ENCODE measurements at places on chromosomes 6 and 20.

GRCh38 chr6:44464527-44465310 lies 77.2 kb downstream of the CDC5L start:
- no peak for DNase-seq

GRCh38 chr6:21404577-21404976 lies 189.0 kb upstream of the SOX4 start:
- no peak for DNase-seq

GRCh38 chr20:25353747-25354705 lies 36.6 kb downstream of the ABHD12 start:
- DNase-seq = no peak

- no peak for DNase-seq
Observed at GRCh38 chr6:23224540-23224939, 655.2 kb downstream of the HDGFL1 start.

DNA sequence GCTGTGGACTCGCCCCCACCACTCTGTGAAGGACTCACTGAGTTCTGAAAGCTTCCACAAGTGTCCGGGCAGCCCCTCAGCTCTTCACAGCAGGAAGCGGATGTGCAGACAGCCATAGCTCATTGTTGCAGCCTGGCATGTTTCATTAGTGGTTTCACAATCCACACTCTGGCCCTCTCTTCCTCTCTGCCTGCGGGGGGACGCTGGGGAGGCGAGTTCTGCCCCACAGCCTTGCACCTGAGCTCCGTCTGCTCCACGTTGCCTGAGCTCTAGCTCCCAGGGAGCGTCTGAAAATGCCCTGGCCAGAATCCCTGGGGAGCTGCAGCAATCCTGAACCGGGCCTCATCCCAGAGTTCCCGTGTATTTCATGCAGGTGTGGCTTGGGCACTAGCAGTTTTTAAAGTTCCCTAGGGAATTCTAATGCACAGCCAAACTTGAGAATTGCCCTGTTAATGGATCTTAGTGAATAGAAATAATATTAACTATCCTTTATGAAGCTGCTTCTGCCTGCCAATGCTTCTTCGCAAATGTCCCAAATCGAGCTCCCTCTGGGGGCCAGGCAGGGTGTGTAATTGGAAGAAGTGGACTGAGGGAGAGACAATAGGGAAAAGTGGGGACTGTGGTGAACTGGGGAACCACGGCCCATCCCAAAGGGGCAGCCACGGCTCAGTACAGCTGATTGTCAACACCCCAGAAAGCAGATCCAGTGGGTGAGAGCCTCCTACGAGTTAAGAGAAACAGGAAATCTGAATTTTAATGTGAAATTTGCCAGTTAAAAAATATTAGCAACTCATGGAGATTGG lies 51.5 kb downstream of the CTCFL start:
- no peak for DNase-seq

- no peak for DNase-seq
Observed at GRCh38 chr20:50068041-50068651, 44.8 kb downstream of the UBE2V1 start.

GRCh38 chr20:1801225-1801928 lies 93.8 kb upstream of the SIRPA start:
- DNase-seq = no peak

DNA sequence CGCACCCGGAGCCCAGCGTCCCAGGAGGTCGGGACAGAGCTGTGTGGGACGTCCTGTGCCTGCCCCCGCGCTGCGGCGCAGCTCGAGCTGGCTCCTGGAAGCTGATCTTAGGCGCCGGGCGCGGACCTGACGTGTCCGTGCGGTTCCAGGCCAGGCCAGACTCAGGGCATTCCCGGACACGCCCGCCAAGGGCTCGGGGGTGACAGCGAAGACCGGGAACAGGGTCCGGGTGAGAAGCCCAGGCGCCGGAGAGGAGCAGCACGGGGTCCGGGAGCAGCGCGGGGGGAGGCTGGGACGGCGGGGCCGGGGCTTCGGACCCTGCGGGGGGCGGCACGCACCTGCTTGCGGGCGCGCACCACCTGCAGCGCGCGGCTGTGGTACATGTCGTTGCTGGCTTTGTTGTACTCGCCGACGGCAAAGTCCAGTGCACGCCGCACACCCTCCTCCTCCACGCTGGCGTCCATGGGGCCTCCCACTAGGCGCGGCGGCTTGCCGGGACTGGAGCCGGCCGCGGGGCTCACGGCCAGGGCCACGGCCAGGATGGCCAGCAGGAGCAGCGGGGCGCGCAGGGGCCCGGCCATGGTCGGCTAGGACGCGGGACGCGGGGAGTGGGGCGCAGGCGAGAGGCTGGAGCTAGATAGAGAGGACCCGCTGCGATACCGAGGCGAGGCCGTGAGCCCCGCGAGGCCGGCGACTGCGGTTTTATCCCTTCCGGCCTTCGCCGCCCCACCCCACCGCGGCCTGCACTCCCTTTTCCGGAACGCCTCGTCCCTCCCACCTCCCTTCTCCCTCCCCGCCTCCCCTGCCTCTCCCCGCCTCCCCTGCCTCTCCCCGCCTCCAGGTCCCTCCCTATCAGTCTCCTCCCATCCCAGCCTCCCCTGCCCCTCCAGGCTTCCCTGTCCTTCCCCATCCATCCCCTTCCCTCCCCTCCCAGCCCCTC lies at the start of gene CST3:
CST3 (minus strand) TSS at position 674 of the 940 bp plus-strand sequence; CDS start at position 581, 93 bp downstream.
- no peak for DNase-seq

- no peak for DNase-seq
Observed at GRCh38 chr6:136334465-136334846, 44.8 kb upstream of the BCLAF1 start.

DNA sequence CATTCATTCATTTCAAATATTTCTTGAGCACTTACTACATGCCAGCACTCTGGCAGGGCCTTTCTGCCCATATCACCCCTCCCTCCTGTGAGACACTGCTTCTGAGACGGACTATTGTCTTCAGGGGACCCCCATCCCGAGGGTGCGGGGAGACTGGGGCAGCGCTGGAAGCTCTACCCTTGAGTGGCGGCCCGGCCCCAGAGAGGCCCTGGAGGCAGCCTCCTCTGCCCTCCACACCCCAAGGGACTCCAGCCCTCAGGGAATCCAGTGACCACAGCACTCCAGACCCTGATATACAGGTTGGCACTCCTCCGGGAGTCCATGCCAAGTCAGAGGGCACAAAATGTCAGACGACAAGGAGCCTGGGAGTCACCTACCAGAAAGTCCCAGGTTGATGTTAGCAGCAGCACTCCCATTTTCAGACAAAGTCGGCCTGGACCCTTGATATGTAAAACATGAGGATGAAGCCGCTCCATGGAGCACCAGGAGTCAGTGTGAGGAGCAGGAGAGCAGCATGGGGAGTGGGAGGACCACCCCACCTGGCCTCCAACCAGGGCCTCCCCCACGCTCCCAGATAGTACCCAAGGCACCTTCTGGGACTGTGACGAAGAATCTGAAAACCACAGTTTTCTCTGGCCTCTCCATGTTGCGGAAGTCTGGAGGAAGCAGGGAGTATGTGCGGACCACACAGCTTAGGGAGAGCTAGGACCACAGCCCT lies 20.7 kb downstream of the TFEB start:
- DNase-seq = no peak

DNA sequence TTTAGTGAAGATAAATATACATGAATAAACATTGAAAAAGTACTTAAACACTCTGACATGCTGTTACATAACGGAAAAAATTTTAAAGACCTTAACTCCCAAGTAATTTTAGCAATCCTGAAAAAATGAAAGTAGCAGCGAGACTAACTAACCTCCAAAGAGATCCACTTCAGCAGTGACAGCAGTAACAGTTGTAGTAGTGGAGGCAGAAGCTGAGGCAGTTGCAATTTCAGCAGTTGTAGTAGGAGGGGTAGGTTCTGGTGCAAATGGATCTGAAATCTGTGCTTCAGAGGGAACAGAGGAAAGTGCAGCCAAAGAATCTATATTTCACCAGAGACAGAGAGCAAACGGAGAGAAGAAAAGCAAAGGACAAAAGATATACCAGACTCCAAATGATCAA lies 88.8 kb downstream of the PRSS35 start:
- DNase-seq = no peak

DNA sequence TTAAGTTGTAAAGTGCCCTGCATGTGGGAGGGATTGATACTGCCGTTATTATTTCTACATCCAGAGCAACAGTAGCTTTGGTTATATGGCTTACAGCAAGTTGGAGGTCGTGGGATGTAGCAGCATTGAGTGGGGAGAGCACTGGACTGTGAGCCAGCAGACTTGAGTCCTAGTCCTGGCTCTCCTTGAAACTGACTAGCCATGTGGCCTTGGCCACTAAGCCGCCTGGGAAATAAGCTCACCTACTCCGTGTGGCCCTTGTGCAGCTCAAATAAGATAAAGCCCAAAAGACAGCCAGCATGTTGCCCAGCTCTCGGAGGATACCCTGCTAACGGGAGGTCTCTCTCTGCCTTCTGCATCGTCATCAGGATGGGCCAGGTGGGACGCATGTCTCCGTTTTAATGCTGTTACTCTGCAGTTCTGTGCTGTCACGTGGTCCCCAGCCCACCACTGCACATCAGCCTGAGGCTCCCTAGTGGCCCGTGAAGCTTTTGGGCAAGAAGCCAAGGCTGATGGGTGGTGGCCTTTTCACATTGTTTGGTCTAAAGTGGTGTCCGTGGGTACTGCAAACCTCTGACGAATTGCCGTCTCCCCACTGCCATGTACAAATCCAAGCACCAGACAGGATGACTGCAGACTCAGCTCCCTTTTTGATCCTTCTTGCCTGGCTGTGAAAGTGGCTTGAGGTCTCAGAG lies 7.9 kb downstream of the EPB41L1 start:
- no peak for DNase-seq

DNA sequence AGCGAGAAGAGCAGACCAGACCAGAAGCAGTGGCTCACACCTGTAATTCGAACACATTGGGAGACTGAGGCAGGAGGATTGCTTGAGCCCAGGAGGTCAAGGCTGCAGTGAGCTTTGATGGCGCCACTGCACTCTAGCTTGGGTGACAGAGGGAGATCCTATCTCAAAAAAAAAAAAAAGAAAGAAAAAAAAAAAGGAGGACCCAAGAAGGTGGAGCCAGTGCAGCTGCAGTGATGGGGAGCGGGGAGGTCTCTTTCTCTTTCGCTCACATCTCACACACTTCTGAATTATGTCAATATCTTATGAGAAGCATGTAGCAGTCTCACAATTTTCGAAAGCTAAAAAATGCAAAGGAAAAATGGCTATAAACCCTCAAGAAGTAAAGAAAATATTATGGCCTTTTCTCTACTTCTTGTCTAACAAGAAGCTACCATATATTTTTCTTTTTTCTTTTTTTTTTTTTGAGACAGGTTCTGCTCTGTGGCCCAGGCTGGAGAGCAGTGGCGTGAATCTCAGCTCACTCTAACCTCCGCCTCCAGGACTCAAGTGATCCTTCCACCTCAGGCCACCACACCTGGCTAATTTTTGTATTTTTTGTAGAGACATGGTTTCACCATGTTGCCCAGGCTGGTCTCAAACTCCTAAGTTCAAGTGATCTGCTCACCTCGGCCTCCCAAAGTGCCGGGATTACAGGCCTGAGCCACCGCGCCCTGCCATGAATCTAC lies 3.8 kb upstream of the SPO11 start:
- DNase-seq = no peak

- DNase-seq = no peak
Observed at GRCh38 chr20:59453759-59454560, 150.4 kb upstream of the PHACTR3 start.

DNA sequence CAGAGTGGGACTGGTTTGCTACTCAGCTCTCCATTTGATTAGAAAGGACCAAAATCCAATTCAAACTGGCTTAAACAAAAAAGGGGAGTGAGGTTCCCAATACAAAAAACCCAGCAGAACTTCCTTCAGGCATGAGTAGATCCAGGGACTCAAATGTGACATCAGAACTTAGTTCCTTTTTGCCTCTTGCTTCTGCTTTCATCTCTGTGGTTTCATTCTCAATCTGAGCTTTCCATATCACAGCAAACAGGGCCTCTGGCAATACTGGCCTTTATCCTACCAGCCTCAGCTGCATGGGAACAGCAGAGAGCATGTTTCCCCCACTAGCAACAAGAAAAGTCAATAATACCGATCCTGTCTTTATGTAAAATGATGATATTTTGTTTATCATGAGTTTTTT lies 28.6 kb upstream of the PRELID3B start:
- no peak for DNase-seq

- DNase-seq = no peak
Observed at GRCh38 chr20:1862663-1863053, 32.5 kb upstream of the SIRPA start.

GRCh38 chr6:82436740-82437139 lies 73.1 kb downstream of the TPBG start:
- no peak for DNase-seq

DNA sequence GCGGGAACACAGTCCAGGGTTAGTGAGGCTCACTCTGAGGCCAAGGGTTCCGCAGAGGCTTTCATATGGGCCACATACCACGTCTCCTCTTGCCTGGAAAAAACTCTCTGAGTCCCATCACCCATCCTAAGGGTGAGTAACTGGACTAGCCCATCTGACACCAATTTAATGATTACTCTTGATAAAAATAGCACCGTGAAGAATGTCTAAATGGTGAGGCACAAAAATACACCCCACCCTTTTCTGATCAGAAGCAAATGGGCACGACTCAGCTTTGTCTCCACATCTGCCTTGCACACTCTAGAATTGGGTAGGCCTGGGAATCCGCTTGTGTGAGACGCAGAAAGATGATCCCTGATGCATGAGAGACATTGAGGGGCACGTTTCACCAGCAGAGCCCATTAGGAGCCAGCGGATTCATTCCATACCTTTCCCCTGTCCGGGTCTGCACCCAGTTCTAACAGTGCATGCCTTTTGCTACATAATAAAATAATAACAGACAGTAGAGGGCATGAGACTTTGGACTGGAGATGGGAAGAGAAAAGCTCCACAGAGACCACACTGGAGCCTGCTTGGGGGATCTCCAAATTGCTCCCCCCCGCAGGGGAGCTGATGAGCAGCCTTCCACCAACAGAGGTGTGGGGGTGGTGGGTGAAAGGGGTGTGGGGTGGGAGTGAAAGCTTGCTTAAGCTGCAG lies 110.0 kb upstream of the KCNK16 start:
- DNase-seq = no peak

DNA sequence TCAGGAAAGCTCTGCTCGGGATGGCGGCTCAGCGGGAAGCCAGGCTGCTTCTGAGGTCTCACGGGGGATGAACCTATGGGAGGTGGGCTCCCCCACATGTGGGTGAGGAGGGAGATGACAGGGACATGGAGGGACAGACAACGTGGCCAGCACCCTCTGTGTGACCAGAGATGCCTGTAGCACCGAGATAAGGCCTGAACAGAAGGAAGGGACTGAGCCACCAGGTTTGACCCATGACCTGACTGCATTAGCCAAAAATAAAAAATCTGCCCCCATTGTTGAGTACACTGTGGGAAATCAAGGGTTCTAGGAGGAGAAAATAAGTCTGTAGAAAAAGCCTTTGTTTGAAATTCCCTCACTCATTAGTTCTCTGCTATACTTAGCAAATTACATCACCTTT lies 105.7 kb downstream of the RNASET2 start:
- no peak for DNase-seq

- no peak for DNase-seq
Observed at GRCh38 chr20:2557873-2558580, 21.7 kb downstream of the TMC2 start.

GRCh38 chr20:13984211-13984610 lies 6.2 kb downstream of the SEL1L2 start:
- no peak for DNase-seq

Measured in activated T-helper 1 cell treated with anti-CD3 and anti-CD28 coated beads, Interleukin-2, amount 50 U/mL, for 16 hours (primary cell).